ENCODE measurements at places on chromosomes 1 and 21. TPM values are rescaled to one million over a fixed set of nuclear protein-coding genes. Genes with fewer than 3 reads are reported as not detected.

Gene SPRR2E
- total RNA-seq, result not detected

Gene TIAM1
- 10.1 TPM for total RNA-seq

Gene LCE1D
- not detected for total RNA-seq

Gene GPR37L1
- total RNA-seq, result 0.12 TPM

Gene GALE
- 35.2 TPM for total RNA-seq

DNA sequence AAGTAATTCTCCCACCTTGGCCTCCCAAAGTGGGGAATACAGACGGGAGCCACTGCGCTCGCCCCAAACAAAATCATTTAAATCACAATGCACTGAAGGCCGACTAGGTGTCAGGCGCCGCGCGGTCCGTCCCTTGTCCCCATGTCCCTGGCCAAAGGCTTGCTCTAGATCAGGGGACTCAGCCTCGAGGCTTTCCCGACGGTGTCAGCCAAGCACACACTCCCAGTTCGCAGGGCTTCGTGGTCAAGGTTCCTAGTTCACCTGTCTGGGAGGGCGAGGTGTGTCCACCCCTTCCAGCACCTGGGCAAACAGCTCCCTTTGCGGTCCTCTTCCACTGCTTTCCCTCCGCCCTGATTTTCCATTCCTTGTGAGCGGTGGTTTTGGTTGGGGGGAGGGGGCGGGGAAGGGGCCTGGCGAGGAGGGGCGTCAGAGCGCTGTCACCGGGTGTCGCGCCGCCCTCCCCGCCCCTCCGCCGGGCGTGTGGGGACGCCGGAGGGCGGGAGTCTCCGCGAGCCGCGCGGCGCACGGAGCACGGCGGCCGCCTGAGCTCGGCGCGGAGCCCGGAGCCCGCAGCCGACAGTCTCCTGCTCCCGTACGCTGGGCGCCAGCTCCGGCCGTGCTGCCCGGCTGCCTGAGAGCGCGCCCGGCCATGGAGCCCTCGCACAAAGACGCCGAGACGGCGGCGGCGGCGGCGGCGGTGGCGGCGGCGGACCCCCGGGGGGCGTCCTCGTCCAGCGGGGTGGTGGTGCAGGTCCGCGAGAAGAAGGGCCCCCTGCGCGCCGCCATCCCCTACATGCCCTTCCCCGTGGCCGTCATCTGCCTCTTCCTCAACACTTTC is at the start of gene STUM:
STUM (plus strand) TSS at position 509 of the 838 bp plus-strand sequence; CDS start at position 650, 141 bp downstream.
- H3K4me1 ChIP-seq, result no peaks in the 10 kb centered on the region
- H3K27ac ChIP-seq, result no peak within 1 kb of the TSS
- H3K27me3 ChIP-seq, result no peaks in the 10 kb centered on the region
- no peaks in the 10 kb centered on the region for H3K36me3 ChIP-seq

- no peaks in the 10 kb centered on the region for H3K36me3 ChIP-seq
- H3K4me3 ChIP-seq, result no peak overlapping the region
- H3K27ac ChIP-seq, result no peak overlapping the region
- DNase-seq, result no peak
- H3K4me1 ChIP-seq, result no peaks in the 10 kb centered on the region
- no peaks in the 10 kb centered on the region for H3K27me3 ChIP-seq
Observed at GRCh38 chr1:102942324-102942723, 166.0 kb downstream of the COL11A1 start.

DNA sequence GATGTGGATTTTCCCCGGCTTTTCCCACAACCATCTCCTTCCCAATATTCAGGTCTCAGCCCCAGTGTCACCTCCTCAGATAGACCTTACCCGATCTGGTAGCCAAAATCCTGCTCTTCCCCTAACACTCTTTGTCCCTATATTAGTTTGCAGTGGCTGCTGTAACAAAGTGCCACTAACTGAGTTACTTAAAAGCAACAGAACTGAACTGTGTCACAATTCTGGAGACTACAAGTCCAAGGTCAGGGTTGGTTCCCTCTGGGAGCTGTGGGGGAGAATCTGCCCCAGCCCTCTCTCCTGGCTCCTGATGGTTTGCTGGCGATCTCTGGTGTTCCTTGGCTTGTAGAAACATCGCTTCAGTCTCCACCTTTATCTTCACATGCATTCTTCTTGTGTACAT is 64.0 kb downstream of the NENF start:
- no peak for DNase-seq
- no peaks in the 10 kb centered on the region for H3K4me1 ChIP-seq
- H3K27ac ChIP-seq, result no peak overlapping the region
- H3K4me3 ChIP-seq, result no peak overlapping the region

DNA sequence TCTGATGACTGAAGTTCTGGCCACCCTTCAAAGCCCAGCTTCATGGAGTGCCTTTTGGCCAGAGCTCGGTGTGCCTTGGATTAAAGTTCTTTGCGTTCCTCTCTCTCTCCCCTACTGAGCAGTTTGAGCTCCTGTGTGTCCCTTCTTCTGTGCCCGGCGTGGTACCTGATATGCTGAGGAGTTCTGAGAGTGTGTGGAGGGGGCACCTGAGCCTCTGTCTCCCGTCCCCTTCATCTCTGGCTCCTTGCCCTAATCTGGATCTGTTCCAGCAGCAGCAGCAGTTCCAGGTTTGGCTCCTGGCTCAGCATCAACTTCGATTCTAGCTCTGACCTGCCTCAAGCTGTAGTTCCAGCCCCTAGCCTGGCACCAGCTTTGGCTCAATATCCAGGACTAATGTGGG is 25.1 kb upstream of the MYCL start:
- no peaks in the 10 kb centered on the region for H3K27me3 ChIP-seq
- DNase-seq, result peak; percentile 62
- no peak overlapping the region for H3K4me3 ChIP-seq
- H3K27ac ChIP-seq, result peak overlapping the region; percentile 86
- H3K4me1 ChIP-seq, result peaks cover 55% of the 10 kb centered on the region

GRCh38 chr1:151193856-151194255 is 3.9 kb upstream of the VPS72 start:
- no peak for DNase-seq
- peaks cover 4% of the 10 kb centered on the region for H3K4me1 ChIP-seq
- H3K36me3 ChIP-seq, result no peaks in the 10 kb centered on the region

DNA sequence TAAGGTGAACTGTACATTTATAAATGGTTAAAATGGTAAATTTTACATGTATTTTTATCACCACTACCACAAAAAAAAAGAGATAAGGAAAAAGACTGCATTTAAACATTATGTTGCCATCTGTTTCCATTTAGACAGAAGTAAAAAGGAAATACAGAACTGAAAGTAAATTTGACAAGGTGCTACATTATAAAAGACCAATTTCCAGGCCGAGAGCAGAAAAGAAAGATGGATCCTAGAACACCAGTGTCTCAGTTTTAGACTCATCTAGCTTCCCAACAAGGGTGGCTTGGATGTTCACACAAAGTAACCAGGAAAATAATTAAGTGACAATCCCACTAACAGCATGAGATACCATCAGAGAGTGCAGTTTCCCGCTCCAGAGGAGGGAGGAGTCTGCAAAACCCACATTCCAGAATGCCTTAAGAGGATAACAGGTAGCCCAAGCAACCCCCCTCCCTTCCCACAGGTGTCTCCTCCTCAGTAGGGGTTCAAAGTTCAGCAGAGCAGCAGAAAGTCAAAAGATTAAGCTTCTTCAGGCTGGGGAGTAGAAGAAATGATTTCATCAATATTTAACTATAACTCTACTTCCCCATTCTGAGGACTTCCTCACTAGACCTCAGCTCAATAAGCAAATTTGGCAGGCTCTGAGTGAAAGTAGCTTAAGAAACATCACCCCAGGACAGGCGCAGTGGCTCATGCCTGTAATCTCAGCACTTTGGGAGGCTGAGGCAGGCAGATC is 11.8 kb downstream of the TPM3 start:
- H3K36me3 ChIP-seq, result no peaks in the 10 kb centered on the region
- H3K27ac ChIP-seq, result no peak overlapping the region
- H3K4me3 ChIP-seq, result no peak overlapping the region
- DNase-seq, result no peak
- no peaks in the 10 kb centered on the region for H3K27me3 ChIP-seq
- peaks cover 7% of the 10 kb centered on the region for H3K4me1 ChIP-seq

GRCh38 chr1:67766141-67766978 is 66.9 kb downstream of the GNG12 start:
- H3K36me3 ChIP-seq, result no peaks in the 10 kb centered on the region
- no peaks in the 10 kb centered on the region for H3K4me1 ChIP-seq
- H3K4me3 ChIP-seq, result no peak overlapping the region
- no peaks in the 10 kb centered on the region for H3K27me3 ChIP-seq
- H3K27ac ChIP-seq, result no peak overlapping the region
- DNase-seq, result no peak

- H3K4me3 ChIP-seq, result no peak overlapping the region
- H3K27me3 ChIP-seq, result no peaks in the 10 kb centered on the region
- DNase-seq, result no peak
Observed at GRCh38 chr1:228940526-228940925, 205.2 kb downstream of the RHOU start.

DNA sequence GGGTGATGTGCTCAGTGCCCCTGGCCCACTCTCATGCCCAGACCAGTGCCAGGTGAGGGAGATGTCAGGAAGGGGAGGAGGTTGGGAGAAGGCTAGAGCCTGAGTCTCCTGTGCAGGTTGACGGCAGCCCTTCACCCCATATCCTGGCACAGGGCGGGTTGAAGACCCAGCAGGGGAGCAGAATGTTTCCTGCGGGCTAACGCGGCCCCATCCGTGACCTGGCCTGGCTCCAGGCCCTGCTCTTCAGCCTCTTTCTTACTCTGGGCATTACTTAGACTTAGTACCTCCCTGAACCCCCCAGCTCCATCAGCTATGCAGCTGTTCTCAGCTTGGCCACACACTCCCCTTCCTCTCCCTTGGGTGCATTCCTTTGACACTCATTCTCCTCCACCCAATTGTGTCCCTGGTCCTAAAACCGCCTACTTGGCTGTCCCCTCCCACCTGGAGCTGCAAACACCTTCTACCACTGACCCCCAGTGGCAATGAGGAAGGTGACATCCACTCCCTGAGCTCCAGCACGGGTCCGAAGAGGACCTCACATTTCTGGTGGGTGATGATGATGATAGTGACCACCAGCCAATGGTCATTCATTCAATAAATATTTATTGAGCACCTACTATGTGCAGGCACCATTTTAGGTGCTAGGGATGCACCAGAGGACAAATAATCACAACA is 179.0 kb downstream of the PTPRU start:
- H3K36me3 ChIP-seq, result no peaks in the 10 kb centered on the region
- no peak overlapping the region for H3K4me3 ChIP-seq
- no peaks in the 10 kb centered on the region for H3K27me3 ChIP-seq
- DNase-seq, result no peak
- H3K27ac ChIP-seq, result no peak overlapping the region

DNA sequence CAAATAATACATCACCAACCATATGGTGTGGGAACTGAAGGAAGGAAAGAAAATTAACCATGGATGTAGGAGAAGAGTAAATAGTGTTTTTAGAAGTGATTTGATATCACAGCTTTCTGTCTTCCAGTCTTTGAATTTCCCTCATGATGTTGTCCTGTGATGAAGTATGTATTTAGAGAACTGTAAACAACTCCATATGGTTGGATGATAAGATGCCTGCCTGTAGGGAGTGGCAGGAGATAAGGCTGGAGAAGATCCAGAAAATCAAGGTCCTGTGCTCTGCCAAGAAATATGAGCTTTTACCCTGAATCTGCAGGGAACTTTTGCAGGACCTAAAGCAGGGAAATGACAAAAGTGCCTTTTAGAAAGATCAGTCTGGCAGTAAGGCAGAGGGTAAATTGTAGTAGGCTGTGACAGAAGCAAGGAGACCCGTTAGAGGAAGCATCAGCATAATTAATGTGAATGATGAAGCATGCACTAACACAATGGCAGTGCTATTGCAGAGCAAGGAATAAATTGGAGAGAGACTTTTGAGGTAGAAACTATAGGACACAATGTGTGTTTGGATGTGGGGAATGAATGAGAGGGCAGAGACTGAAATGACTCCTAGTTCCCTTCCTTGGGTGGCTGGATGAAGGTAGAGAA is 21.9 kb downstream of the CEPT1 start:
- peaks cover 3% of the 10 kb centered on the region for H3K36me3 ChIP-seq
- no peak overlapping the region for H3K4me3 ChIP-seq
- no peaks in the 10 kb centered on the region for H3K4me1 ChIP-seq
- no peak overlapping the region for H3K27ac ChIP-seq
- H3K27me3 ChIP-seq, result no peaks in the 10 kb centered on the region

GRCh38 chr1:245378745-245379144 is 224.0 kb downstream of the KIF26B start:
- no peak for DNase-seq
- no peaks in the 10 kb centered on the region for H3K36me3 ChIP-seq
- H3K27me3 ChIP-seq, result no peaks in the 10 kb centered on the region
- no peak overlapping the region for H3K4me3 ChIP-seq

GRCh38 chr1:7726623-7727022 is 44.5 kb upstream of the VAMP3 start:
- H3K27ac ChIP-seq, result no peak overlapping the region
- H3K4me1 ChIP-seq, result no peaks in the 10 kb centered on the region
- H3K4me3 ChIP-seq, result no peak overlapping the region
- no peaks in the 10 kb centered on the region for H3K36me3 ChIP-seq
- no peaks in the 10 kb centered on the region for H3K27me3 ChIP-seq

Measured in right lobe of liver (tissue), 6 donors.